Urothelium cell line (cell line): ENCODE measurements at places on chromosomes 2 and 18.

DNA sequence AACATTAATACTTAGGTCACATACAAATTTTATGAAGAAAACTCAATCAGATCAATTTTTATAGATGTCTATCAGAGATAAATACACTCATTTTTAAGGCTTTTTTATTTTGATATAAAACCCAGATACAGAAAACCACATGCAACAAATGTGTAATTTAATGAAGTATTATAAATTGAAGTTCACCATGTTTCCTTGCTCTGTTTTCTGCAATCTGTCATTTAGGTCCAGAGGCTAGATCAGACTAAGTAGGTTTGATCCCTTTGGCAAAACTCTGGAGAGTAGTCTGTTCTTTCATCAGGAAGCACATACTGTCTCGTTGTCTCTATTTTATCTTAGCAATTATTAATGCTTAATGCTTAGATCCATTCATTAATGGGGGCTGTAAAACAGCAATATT, 841.6 kb downstream of the MBD2 start:
- DNase-seq: no peak

DNA sequence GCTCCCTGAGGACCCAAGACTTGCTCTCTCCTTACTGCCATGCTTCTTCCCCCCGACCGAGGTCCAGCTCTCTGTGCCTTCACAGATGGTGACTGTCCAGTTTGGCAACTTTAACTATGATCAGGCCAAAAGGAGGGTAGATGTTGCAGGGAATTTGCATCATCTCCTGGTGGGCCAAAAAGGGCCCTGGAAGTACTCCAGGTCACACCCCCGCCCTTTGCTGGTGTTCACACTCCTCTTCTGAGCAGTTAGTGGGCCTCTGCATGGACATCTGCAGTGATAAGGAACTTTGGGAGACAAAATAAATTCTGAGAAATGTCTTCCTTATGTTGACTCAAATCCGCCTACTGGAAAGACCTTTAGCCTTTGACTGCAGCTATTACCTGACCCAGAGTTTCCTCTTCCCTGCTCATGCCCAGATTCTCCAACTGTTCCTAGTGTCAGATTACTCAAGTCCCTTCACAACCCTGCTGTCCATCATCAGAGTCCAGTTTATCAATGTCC, 234.4 kb downstream of the LOXHD1 start:
- DNase-seq: no peak

DNA sequence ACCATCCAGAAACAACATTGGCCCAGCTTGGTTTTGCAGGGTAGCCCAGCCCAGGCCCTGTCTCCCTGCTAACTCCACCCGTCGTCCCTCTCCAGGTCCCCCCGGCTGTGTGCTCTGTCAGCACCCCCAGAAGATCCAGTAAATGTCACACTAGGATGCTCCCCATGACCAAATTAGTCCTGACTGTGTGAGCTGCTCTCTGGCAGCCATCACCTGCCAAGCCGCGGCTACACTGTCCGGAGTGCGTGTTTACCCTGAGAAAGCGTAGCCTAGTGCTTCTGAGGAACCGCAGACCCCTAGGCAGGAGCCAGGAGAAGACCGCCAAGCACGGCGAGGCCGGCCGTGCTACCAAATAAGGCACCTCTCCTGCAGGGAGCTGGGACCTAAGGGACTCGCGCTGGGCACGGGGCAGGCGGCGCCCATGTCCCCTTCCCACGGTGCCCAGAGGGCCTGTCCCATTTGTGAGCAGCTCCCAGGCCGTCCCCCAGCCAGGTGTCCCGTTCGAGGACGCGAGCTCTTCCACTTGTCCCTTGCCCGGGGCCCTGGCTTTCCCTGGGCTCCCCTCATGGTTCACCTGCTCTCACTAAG, 849.9 kb downstream of the RNF144A start:
- no peak for DNase-seq

GRCh38 chr18:23196119-23197007, 61.1 kb downstream of the CABLES1 start:
- peak; percentile 13 for DNase-seq

- no peak for DNase-seq
Measured at GRCh38 chr18:59631583-59632181, 65.5 kb downstream of the CCBE1 start.

- DNase-seq: no peak
Measured at GRCh38 chr2:49416252-49416651, 261.9 kb upstream of the FSHR start.

DNA sequence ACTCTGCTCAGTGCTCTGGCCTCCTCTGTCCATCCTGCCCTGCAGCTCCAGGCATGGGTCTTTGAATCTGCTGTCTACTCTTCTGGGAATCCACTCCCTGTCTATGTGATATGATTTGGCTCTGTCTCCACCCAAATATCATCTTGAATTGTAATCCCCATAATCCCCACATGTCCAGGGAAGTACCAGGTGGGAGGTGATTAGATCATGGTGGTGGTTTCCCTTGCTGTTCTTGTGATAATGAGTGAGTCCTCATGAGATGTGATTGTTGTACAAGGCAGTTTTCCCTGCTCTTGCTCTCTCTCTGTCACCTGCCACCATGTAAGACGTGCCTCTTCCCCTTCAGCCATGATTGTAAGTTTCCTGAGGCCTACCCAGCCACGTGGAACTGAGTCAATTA, 881.8 kb upstream of the ID2 start:
- no peak for DNase-seq

DNA sequence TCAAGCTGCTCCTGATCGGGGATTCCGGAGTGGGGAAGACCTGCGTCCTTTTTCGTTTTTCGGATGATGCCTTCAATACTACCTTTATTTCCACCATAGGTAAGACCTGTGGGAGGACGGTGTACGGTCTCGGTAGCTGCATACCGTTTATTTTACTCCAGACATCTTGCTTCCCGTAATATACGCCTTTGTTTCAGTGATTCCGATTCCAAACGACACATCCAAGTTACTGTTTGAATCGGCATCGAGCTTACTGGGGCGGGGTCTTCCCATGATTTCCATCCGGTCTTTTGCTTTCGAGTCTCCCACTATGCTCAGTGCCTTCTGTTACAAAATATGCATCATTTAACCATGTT, 731 bp downstream of the RAB10 start:
- no peak for DNase-seq

- no peak for DNase-seq
Measured at GRCh38 chr2:204886713-204887112, 341.4 kb downstream of the PARD3B start.

- no peak for DNase-seq
Measured at GRCh38 chr2:59905731-59906130, 647.7 kb downstream of the BCL11A start.

GRCh38 chr18:11137400-11137799, 12.0 kb downstream of the PIEZO2 start:
- no peak for DNase-seq
